ENCODE measurements at places on chromosomes 4 and X.
A peak's percentile ranks its signal among the peaks of the same experiment; 100 is the strongest.

GRCh38 chr4:14083150-14083549 is 455.6 kb upstream of the BOD1L1 start:
- no peak for DNase-seq

DNA sequence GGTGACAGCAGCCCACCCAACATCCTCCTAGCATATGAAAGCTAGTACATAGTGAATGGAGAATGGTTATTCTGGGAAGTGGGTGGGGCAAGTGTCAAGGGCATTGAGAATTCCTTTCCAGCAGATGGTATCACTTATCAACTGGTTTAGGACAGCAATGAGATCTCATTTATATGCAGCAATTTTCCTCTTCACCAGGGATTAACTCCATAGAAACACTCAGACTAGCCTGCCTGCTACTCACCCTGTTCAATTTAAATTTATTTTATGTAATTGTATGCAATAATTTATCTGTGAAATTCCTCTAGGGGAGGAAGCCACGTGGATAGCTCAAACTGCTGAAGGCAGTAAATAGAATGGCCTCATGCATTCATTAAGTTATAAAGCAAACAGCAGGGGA is 101.6 kb upstream of the MID1IP1 start:
- DNase-seq = no peak

DNA sequence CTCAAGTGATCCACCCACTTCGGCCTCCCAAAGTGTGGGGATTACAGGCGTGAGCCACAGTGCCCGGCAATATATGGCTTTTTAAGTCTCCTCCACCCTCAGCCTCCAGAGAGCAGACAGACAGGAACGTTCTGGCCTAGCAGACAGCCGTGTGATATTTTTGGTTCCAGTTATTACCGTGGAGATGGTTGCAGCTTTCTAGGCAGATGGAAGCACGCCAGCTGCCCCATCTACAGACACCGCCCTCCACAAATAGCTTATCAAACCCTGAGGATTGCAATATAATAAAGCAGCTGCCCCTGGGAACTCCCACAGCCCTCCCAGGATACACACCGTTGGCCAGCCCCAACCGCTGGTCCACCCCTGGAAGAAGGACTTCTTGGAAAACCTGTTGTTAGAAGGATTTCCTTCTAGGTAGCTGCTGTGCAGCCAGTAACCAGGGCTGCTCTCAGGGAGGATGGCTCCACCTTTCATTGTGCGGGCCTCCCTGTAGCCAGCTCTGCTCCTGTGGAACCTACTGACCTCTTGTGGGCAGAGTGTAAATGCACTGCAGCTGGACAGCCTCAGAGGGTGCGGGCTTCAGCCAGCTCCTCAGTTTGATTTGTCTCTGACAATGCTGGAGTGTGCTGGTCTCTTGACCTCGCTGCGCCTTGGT is 44.0 kb downstream of the SLC25A5 start:
- peak; percentile 9 for DNase-seq

- peak; percentile 50 for DNase-seq
Observed at GRCh38 chrX:23766650-23767551, 16.1 kb upstream of the SAT1 start.

DNA sequence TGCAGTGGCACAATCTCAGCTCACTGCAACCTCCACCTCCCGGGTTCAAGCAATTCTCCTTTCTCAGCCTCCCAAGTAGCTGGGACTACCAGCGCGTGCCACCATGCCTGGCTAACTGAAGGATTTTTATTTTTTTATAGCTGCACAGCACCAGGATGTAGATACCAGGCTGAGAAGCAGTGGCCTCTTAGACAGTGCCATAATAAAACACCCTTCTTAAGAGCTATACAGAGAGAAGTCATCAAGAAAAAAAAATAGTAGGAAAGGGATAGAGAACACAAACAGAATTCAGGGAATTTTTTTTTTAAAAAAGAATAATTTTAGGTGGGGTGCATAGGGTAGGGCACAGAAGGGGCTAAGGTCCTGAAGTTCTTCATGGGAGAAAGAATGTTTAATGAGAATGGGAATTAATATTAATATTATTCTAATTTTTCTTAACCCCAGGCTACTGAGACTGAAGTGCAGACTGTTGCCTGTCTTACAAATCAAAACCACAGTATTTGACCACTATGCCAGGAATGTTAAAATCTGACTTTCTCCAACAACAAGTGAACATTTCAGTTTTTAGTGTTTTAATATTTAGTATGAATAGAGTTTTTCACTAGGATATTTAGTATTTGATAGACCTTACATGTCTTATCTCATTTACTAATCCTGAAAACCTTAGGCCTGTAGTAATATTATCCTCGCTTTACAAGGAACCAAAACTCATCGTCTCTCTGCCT is 146.7 kb downstream of the KCNIP4 start:
- no peak for DNase-seq

- no peak for DNase-seq
Observed at GRCh38 chr4:109051054-109051453, 251.4 kb downstream of the COL25A1 start.

GRCh38 chr4:48970471-48970921 is 15.6 kb upstream of the CWH43 start:
- DNase-seq = no peak

DNA sequence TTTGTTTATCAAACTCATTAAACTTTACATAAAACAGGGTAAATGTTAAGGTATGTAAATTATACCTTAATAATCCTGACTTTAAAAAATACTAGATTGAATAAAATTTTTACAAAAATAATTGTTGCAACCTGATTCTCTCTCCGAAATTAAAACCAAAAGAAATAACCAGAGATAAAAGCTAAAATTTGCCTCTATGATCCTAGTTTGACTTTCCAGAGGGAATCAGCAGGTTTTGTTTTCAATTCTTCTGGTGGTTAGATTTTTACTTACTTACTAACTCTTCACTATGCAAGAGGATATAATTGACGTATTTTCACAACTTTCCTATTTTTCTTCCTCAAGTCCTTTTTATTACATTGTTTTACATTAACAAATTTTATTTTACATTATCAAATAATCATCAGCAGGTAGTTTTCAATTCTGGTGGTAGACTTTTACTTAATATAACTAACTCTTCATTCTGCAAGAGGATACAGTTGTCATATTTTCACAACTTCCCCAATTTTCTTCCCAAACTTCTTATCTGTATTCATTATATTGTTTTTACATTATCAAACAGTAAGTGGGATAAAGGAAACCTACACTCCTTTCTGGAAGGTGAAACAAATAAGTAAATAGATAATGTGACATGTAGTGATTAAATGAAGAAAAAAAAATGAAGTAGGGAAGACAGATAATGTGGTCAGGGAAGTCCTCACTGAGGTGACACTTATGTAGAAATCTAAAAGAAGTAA is 52.2 kb downstream of the TBCK start:
- DNase-seq = no peak

GRCh38 chr4:115187136-115187535 is 73.7 kb upstream of the NDST4 start:
- DNase-seq = no peak

GRCh38 chr4:150799207-150799606 is 215.9 kb downstream of the LRBA start:
- DNase-seq = no peak

- peak; percentile 31 for DNase-seq
Observed at GRCh38 chrX:68196939-68197791, 236.1 kb downstream of the OPHN1 start.

DNA sequence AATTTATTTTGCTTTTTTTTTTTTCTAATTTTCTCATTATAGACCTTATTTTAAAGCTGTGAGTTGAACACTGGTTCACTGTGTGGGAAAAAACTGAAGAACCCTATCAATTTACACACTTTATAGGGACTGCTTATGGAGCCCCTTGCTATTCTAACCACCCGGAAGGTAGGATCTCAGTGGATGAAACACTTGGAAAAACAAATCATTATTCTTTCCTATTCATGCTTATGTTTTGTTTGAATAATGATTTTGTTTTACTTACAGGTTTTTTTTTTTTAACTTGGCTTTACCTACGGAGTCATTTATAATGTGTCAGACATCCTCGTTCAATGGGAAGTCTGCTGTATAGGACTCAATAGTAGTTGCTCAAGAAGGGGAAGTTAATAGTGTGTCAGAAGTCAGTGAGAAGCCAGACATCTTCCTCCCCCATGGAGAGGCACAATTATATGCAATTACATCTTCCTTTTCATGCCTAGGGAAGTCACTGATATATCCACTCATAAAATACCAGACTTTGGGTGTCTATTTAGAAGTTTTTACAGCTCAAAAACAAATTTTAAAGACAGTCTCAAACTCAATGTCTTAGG is 113.2 kb downstream of the ARSF start:
- DNase-seq = no peak

DNA sequence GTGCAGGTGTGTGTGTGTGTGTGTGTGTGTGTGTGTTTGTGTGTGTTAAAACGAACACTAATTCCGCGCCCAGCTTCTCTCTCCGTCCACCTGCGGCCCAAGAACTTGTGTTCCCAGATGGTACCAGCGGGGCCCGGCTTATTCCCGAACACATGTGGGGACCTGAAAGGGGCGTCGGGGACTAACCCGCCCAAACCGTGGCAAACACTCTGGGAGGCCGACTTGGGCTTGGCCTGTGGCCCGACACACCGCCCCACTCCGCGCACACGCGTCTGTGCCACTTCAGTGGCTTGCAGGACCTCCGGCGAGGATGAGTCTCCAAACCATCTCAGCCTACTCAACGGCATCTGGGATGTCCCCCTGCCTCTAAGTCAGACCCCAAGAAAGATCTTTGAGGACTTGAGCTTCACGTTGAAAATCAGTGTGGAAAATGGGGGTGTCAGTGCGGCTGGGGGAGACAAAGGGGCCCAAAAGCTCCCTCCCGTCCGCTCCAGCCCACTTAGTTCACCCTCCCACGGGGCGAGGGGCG is 790 bp upstream of the HHIP start:
- no peak for DNase-seq

DNA sequence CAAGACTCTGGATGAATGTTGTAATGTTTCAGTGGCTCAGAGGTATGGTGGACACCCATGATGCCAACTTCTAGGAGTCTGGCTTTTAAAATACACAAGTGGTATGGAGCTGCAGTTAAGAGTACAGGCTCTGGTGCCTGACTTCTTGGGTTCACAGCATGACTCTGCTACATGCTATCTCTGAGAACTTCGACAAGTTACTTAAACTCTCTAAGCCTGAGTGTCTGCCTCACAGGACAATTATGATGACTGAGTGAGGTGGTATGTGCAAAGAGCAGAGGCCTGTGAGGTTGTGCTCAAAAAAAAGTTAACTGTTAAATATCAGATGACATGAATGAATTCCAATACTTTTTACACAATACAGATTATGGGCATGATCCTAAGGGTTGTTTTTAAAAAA is 90.9 kb upstream of the SRD5A3 start:
- DNase-seq = no peak

DNA sequence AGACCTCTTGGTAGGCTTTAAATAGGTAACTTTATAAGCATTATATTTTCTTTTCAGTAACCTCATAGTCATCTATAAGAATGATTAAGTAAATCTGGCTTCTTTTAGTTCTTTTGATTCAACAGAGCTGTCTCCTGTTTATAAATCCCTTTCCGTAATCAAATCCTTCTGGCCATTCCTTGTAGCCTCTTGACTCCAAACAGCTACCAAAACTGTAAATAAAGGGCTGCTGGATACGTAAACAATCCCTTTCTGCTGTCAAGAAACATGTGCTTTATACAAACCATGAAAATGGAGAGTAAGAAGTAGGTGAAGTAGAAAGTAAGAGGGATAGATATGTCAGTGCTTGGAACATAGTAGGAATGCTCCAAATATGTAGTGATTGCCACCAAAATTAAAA is 183.2 kb upstream of the CASK start:
- no peak for DNase-seq

DNA sequence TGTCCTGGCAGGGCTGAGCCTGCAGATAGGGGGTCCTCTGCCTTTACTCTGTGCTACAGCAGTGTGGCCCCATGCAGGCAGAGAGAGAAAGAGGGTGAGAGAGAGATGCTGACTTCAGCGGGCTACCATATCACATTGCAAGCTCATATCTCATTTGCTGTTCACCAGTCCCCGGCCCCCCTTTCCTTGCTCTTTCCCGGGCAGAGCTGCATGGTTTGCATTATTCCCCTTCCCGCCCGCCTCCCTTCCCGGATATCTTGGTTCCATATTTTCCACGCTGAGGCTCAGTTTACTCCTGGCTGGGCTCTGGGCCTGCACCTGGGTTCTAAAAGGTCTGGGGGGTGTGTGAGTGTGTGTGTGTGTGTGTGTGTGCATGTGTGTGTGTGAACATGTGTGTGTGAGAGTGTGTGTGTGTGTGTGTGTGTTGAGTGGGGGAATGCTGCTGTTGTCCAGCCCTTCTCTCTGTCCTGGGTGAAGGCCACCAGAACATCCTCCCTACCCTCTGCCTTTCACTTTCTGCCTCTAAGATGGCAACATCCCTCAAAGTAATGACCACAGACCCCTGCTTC is 63.5 kb downstream of the PJA1 start:
- no peak for DNase-seq

DNA sequence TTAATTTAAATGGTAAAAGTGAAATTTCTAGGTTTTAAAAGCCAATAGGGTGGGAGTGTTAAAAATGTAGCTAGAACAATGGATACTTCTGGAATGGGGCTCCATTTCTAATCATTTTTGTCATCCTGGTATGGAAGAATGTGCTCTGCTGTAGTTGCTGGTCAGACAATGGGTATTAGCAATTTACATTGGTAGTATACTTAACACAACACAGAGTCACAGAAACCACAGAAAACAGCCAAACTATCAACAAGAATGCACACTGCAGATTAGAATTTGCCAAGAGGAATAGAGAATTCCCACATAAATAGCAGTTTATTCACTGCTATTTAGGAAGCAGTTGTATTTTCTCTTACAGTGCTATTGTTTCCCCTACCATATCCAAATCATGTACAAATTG is 319.6 kb downstream of the PPP3CA start:
- DNase-seq = no peak

DNA sequence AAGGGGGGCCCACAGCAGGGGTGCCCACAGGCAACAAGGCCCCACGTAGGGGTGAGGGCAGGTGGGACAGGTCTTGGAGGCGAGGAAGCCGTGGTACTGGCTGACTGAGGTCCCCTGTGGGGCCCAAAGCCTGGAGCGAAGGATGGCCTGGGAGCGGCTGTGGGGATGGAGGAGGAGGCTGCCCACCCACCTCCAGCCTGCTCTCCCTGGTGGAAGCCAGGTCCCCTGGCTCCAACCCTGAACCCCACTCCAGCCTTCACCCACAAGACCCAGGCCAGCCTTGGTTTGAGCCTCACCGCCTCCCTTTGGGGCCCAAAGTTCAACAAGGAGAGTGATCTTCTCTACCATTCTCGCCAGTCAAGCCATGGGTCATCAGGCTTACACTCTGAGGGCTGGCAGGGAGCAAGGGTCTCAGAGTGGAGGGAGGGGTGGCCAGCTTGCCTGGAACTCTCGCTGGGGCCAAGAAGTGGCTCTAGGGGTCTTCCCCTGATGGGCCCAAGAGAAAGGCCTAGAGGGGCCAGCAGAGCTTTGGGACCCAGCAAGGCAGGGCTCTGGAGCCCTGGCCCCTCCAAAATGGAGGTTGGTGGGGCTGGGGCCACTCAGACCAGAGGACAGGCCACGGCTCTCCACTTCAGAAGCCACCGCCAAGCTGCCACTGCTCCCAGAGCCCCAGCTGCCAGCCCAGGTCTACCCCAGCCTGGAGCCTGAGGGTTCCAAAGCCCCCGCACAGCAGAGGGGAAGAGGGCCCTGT is 5.0 kb downstream of the PNCK start:
- no peak for DNase-seq
